Left lobe of liver (tissue), 2 donors: ENCODE measurements at places on chromosomes 7 and 10.

DNA sequence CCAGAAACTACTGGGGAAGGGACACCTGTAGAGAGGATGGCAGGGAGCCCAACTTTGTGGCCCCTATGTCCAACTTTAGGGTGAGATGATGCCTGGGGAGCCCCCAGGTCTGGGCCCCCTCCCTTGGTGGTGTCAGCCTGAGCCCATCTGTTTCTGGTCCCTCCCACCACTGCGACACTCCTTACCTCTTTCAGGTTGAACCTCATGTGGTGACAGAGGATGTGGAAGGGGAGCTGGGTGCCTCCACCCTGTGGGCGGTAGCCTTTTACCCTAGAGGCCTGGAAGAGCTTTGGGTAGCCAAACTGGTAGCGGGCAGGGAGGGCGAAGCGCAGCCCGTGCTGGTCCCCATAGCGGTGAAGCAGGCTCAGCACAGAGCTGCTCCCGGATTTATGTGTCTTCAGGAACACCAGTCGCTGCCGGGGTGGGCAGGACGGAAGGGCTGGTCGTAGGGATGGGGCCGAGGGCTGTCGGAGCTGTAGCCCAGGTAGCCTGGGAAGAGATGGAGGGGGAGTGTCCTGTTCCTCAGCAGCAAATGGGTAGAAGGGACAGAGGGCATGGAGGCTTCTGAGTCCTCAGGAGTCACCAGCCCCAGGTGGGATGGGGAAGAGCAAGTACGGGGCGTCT is 2.0 kb downstream of the GAL3ST4 start:
- no peak for DNase-seq

DNA sequence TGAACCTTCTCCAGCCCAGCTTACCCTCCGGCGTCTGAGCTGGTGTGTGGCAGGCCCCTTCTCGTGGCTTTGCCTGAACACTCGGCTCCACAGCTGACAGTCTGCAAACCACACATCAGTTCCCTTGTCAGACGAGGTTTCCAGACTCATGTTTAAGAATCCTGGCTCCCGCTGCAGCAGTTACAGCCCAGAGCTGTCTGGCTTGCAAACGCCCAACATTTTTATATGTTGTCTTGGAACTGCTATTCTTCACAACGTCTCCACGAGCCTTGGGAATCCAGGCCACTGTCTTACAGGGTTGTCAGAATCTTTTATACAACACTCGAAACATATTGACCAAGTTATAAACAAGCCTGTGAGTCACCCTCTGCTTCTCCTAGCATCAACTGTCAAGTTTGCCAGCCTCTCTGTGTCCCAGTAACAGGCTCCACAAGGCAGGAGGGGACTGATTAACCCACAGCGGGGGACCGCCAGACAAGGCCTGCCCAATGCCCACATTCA is 68.1 kb downstream of the TNS3 start:
- DNase-seq: no peak

- peak; percentile 68 for DNase-seq
These were observed 1.0 kb downstream of the CHST15 start for GRCh38 chr10:124092250-124092859.

DNA sequence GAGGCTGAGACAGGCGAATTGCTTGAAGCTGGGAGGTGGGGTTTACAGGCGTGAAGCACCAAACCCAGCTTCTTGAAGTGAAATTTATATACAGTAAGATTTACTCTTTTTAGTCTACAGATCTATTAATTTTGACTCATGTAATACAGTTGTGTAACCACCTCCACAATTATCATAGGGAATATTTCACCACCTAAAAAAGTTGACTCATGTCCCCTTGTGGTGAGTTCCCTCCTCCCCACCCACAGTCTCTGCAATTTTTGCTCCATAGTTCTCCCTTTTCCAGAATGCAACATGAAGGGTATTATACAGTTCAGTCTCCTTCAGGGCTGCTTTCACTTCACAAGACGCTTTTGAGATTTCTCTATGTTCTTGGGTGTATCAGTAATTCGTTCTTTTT is 156.8 kb downstream of the FAM107B start:
- DNase-seq: no peak

- DNase-seq: no peak
These were observed 452.3 kb upstream of the GALNT17 start for GRCh38 chr7:70679661-70680060.

DNA sequence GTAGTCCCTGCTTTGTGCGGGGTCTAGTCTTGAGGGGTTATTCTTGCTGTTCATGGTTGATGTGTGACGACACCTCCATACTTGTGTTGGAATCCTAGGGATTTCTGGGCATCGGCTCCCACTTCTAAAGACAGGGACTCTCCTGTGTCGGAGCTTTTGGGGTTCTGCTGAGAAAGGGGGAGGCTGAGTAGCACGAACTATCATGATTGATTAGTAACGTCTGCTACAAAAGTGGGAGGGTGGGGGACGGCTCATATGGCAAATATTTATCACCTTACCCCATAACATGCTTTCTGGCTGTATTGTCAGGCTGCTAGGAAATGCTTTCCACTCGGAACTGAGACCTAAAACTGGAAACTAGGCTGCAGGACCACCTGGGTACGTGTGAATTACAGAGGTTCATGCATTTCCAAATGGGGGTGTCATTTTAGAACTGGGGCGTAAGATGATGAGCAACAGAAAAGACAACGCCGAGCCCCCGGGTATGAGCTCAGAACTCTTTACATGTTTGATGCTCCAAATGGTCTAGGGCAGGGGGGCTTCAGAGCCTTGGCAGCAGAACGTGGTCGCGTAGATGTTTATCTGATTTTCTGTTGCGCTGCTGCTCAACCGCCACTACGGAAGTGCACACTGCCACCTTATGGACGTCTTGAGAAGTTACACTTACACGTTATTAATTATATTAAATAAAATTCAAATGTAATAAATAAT is 15.1 kb upstream of the NME8 start:
- no peak for DNase-seq
